ENCODE measurements at places on chromosomes 12 and 14.

GRCh38 chr14:28751467-28752058 lies 15.0 kb upstream of the FOXG1 start:
- H3K4me3 ChIP-seq: no peak overlapping the region
- no peaks in the 10 kb centered on the region for H3K36me3 ChIP-seq
- peaks cover 48% of the 10 kb centered on the region for H3K27me3 ChIP-seq
- no peak overlapping the region for H3K27ac ChIP-seq
- DNase-seq: peak; percentile 85

DNA sequence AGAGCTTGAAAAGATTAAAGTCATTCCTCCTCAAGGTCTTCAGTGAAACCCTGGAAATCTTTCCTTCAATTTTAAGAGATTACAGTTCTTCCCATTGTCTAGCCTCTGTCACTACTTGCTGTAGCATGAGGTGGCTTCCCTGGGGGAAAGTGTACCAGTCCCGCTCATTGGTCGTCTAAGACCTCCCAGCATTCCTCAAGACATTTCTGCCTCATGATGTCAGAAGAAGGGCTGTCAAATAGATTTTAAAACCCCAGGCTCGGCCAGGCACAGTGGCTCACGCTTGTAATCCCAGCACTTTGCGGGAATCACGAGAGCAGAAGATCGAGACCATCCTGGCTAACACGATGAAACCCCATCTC lies 46.7 kb downstream of the SMUG1 start:
- no peak overlapping the region for H3K4me3 ChIP-seq
- no peak for DNase-seq
- H3K27ac ChIP-seq: no peak overlapping the region
- H3K36me3 ChIP-seq: no peaks in the 10 kb centered on the region
- H3K4me1 ChIP-seq: peaks cover 20% of the 10 kb centered on the region

GRCh38 chr12:2429032-2429431 lies 365.7 kb upstream of the FKBP4 start:
- H3K27ac ChIP-seq: no peak overlapping the region
- no peak for DNase-seq

DNA sequence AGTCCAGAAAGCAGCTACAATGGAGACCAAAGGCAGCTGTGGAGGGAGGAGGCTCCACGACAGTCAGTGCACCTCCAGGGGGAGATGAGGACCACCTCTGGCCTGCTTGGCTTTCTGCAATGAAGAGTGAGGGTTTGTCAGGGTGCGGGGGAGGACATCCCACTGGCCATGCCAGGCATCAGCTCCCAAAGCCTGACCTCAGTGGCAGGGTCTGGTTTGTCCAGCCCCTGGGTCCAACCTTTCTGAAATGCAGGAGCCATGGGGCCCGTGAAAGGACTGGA lies 35.2 kb downstream of the SLC6A12 start:
- H3K4me3 ChIP-seq: no peak overlapping the region
- DNase-seq: no peak
- H3K27ac ChIP-seq: no peak overlapping the region

DNA sequence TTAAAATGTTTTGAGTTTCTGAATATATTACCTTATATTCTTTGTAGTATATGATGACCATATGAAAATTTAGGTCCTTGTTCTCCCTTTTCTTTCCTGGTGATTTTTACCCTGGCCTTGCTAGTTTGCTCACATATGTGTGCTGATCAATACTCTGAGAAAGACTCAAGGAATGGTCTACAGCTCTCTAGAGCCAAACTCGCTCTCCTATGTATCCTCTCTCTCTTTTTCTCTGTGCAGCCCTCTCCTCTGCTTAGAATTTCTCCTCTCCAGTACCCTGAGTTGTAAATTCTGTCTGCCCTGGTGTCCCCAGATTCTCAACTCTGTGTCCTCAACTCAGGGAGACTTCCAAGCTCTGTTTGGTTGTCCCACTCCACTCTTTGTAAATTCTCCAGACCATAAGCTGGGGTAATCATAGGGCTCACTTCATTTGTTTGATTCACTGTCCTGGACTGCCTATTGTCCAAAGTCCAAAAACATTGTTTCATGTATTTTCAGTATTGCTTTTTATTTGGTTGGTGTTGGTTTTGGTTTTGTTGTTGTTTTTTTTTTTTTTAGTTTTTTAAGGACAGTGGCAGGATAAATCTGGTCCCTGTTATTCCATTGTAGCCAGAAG lies 41.0 kb downstream of the FOXA1 start:
- H3K36me3 ChIP-seq: peaks cover 8% of the 10 kb centered on the region
- no peaks in the 10 kb centered on the region for H3K27me3 ChIP-seq
- H3K27ac ChIP-seq: no peak overlapping the region
- DNase-seq: no peak
- no peaks in the 10 kb centered on the region for H3K4me1 ChIP-seq
- no peak overlapping the region for H3K4me3 ChIP-seq

GRCh38 chr14:96576359-96576758 lies 74.2 kb downstream of the PAPOLA start:
- H3K27ac ChIP-seq: no peak overlapping the region
- H3K4me1 ChIP-seq: peaks cover 22% of the 10 kb centered on the region
- H3K36me3 ChIP-seq: no peaks in the 10 kb centered on the region
- no peak overlapping the region for H3K4me3 ChIP-seq
- no peaks in the 10 kb centered on the region for H3K27me3 ChIP-seq
